G401 (cell line): ENCODE measurements at places on chromosomes 1 and 21. TPM values are rescaled to one million over a fixed set of nuclear protein-coding genes. Genes with fewer than 3 reads are reported as not detected.

ABCA4 gene
- total RNA-seq: 0.62 and 1.8 TPM in 2 replicates

- no peak for DNase-seq
These were observed 37.9 kb upstream of the PDC start for GRCh38 chr1:186498695-186499389.

CLCA4 gene
- not detected in 2 replicates for total RNA-seq

GRCh38 chr1:160083968-160084770 lies 2.8 kb downstream of the KCNJ9 start:
- peak; percentile 89 for DNase-seq

DNA sequence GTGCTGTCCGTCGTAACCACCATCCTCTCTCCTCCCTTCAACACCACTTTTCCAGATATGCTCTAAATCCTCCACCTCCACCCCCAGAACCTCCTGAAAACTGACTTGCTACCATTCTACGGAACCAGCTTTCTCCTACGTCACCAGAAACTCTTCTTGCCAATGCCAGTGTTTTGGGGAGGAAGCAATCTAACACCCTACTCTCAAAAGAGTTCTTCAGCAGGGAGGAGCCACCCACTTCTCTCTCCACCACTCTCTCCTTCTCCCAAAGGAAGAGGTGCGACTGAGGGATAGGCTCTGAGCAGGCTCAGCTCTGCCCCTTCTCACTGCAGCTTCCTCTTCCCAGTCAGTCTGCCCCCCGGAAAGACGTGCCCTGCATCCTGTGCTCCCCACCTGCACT lies 6.1 kb upstream of the S100A2 start:
- DNase-seq: no peak

DNA sequence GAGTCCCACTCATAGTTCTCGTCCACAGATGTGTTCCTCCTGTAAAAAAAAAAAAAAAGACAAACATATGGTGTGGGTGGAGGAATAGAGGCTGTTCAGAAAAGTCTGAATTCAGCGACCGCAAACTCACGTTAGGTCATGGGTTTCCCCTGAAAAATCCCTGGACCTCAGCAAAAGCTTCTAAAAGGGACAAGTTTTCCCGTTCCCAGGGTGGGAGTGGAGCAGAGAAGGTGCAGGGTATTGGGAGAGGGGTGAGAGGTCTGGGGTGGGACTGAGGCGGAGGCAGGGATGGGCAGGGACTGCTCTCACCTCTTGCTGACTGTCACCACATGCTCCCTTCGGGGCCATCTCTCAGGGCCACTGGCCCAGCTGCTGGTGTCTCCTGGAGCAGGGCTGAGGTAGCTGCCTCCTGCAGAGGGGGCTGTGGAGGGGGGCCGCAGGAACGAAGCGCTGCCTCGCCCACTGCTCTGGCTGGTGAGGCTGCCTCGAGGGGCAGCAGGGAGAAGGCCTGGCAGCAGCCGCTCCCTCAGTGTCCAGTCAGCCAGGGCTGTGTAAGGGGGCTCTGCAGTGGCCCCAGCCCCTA lies 2.6 kb upstream of the TAGLN2 start:
- DNase-seq: no peak

GRCh38 chr21:15275615-15276235 lies 210.9 kb upstream of the NRIP1 start:
- DNase-seq: no peak

DNA sequence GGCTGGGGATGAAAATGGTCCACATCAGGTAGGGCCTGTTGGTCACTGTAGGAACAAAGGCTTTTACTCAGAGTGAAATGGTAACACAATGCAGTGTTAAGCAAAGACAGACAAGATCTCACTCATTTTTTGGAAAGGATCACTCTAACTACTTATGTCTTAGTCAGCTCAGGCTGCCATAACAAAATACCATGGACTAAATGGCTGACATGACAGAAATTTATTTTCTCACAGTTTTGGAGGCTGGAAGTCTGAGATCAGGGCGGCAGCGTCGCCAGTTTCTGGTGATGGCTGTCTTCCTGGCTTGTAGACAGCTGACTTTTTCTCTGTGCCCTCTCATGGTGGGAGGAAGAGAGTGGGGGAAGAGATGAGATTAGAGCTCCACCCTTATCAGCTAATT lies 10.2 kb upstream of the MAGI3 start:
- no peak for DNase-seq

KRTAP11-1 gene
- total RNA-seq: not detected in 2 replicates

TMOD4 gene
- not detected in 2 replicates for total RNA-seq

- no peak for DNase-seq
These were observed 40.5 kb upstream of the H6PD start for GRCh38 chr1:9194024-9194423.

DNA sequence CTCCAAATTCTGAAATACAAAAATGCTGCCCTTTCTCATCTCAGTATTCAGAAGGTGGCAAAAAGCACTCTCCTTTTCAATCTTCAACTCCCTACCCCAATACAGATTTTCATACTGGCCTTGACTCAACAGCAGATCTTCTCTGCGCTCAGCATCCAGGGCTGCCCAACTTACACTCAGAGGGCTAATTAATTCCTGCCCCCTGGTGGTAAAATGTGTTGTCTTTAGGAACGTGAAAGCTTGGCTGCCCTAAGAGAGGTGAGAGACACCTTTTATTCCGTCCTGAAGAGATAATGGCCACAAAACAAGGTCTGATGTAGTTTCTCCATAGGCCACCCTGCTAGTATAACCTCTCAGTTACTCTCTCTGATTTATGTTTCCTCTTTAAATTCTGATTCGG lies 25.0 kb downstream of the KRTAP24-1 start:
- no peak for DNase-seq

DNA sequence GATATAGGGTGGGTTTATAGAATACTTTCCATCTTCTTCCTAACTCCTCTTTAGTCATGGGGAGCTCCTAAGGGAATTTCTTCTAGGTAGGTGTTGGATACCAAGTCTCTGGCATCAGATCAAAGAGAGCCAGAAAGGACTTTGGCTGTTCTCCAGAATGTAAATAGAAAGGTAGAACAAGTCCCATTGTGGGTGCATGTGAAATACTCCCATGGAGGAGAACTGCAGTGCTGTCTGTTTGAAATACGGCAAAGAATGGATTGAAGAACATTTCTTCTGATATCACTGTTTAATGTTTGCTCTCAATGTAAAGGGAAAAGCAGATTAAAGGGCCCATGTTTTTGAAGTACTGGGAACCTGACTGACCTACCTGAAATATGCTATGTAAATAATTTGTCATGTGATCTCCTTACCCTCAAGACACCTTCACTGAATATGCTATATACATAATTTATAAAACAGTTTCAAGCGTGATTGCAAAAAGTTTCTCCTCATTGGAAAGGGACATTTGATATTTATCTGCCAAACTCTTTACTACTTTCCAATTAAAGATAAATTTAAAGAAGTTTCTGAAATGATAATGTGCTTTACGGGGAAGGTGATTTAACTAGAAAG lies 65.9 kb downstream of the LAMC1 start:
- DNase-seq: peak; percentile 29

GRCh38 chr1:11399250-11399649 lies 79.7 kb upstream of the DISP3 start:
- no peak for DNase-seq

FMN2 gene
- not detected in 2 replicates for total RNA-seq

DNA sequence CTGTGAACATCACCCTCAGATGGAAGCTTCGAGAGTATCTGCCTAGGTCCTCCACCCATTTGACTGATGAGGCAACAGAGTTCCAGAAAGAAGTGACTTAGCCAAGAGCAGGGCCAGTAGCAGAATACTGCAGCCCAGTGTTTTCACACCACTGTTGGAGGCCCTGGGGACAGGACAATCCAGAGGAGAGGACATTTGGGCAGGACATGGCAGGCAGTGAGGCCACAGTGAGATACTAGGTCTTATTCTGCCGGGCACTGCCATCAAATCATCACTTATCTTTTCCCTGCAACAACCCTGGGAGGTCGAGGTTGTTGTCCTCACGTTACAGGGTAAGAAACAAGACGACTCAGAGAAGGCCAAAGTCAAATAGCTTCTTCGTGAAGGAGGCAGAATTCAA lies 5.5 kb upstream of the FOXO6 start:
- no peak for DNase-seq

- peak; percentile 25 for DNase-seq
These were observed 163.8 kb downstream of the EIF4G3 start for GRCh38 chr1:21012937-21013336.

HOOK1 gene
- not detected in 2 replicates for total RNA-seq

DNA sequence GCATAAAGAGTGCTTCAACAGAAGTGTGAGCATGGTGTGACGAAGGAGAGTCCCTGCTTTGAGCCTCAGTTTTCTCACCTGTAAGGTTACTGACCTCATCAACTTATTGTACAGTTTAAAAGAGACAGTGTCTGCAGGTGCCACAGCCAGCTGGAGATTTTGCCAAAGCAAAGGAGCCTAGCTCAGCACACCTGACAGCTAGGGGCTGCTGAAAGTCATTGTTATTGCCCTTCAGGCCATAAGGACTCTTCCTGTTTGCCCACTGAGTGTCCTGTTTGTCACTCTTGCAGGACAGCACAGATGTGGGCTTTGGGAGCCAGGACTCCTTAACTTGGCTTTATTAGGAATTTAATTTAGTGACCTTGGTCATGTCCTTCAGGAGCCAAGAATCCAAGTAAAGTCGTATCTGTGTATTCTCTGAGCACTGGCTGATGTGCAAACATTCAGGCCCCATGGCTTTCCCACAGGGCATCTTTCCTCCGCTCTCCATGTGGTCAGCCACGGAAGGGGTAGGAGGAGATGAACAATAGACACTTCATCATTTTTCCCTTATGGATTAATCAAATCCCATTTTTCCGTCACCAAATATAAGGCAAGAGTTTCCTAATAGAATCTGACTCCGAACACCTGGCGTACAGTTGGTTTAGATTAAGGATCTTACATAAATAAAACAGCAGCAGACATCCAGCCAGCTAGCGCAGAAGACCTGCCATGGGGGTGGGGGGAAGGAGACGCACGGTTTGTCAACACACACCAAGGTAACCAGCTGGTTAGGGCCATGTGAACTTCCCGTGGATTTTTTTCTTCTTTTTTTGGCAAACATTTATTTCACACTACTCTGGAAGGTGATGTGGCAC lies 43.1 kb upstream of the KANK4 start:
- DNase-seq: no peak

DNA sequence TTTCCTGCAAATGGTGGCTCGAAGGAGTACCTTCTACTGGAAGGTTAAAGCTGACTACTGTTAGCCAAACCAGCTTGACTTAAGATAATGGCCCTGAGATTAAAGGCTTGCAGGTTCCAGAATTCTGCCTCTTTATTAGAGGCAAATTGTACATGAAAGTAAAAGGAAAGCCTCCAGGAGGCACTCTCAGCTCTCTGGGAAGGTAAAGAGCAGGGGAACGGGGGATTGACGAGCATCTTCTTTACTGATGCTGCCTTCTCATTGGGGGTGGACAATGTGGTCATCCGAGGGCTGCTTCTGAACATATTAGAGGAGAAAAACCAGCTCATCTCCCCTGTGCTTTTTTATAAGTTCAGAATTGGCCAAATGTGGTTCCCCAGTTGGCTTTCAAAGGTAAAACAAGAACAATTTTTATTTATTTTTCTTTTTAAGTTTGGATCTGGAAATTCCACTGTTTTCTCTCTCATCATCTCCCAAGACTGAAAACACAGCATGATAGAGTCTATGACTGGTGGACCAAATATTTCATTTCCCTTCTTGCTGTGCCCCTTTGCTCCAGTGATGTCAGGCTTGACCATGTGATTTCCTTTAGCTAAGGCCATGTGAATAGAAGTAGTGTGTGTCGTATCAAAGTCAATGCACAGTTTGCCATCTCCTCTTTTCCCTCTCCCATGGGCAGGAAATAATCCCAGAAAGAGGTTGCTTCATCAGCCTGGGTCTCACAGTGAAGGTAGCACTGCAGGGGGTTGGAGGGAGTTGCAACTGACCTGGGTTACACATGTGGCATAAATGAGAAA lies 292.7 kb downstream of the PRDM2 start:
- no peak for DNase-seq

GRCh38 chr1:215133532-215133931 lies 51.0 kb downstream of the KCNK2 start:
- no peak for DNase-seq

DNA sequence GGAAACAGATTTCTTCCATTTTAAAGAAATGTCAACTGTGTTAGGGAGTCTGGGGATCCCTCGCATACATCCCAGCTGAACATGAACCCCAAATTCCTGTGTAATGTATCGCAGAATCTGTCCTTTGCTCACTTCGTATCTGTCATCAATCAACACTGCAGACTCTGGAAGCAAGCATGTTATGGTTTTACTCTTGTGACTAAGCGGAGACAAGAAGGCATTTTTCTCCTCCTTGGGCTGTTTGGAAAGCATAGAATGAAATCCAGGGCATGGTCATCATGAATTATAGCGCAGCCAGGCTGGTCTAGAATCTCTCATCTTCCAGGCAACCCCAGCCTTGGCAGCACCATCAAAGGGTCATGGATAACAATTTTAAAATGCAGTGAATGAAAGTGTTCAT lies 290.2 kb downstream of the KIF26B start:
- no peak for DNase-seq

DNA sequence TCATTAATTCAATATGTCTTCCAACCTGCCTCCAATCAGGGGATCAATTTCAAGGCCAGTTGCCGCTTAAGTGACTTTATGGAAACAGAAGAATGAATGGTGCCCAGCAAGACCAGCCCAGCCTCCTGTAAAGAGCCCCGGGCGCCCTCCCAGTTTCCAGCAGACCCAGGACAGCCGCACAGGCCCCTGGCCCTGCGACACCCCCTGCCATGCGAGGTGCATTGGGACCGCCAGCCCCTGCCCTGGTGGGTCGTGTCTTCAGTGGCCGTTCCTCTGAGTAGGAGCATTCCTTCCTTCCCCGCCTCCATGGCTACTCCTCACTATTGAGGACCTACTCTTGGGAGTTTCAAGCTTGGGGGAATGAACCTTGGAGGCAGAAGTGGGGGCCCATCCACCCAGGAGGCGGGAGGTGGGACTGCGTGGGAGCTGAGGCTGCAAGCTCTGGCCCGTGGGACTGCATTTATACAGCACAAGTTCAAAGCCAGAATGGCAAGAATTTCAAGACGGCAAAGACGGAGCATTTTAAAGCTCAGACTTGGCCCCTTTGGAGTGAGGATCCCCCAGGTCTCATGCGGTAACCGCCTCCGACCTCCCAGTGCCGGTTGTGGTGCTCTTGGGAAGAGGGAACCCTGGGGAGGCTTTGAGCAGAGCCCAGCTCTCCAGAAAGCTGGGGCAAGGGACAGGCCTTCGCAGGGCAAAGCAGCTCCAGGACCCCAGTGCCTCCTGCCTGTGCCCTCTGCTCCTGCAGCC lies 73.1 kb upstream of the ACTRT2 start:
- DNase-seq: no peak
